Ascending aorta (tissue), 2 donors: ENCODE measurements at places on chromosomes 1 and 21. TPM values are rescaled to one million over a fixed set of nuclear protein-coding genes. Genes with fewer than 3 reads are reported as not detected.

The TRIM46 gene
- total RNA-seq, result not detected

The SLAMF7 gene
- total RNA-seq, result not detected

The OR6K3 gene
- not detected for total RNA-seq

The PRELP gene
- 142 TPM for total RNA-seq

The SPRR2E gene
- not detected for total RNA-seq

The NFASC gene
- 44.0 TPM for total RNA-seq

The B3GALT2 gene
- not detected for total RNA-seq

The SESN2 gene
- total RNA-seq, result 7.6 TPM

The CDC20 gene
- total RNA-seq, result not detected

The RUNX3 gene
- total RNA-seq, result 0.21 TPM

The FAM177B gene
- total RNA-seq, result not detected

The ERICH3 gene
- not detected for total RNA-seq

The RAB25 gene
- total RNA-seq, result not detected

The PDC gene
- total RNA-seq, result not detected

The ELK4 gene
- total RNA-seq, result 23.7 TPM

The GMEB1 gene
- 5.2 TPM for total RNA-seq

The TMEM82 gene
- not detected for total RNA-seq

The LCE1C gene
- not detected for total RNA-seq
